ENCODE measurements at places on chromosomes 12 and 14.
A peak's percentile ranks its signal among the peaks of the same experiment; 100 is the strongest.

GRCh38 chr14:101217080-101217463 lies 313.6 kb upstream of the RTL1 start:
- no peak for DNase-seq

DNA sequence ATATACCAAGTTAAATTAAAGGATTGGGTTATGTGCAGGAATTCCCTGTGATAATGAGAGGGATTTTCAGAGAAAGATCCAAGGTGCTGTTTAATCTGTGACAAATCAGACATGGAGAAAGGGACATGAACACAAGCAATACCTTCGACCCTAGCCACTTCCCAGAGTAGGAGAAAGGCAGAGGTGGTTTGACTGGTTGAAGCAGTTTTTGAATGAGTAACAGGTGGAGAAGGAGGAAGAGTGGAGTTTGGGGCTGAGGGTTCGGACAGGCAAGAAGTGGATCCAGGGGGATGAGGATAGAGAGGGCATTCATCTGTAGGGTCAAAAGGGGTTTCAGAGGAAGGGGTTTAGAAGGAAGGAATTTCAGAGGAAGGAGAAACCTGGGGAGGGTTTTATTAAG lies 27.4 kb upstream of the A2M start:
- DNase-seq: no peak

DNA sequence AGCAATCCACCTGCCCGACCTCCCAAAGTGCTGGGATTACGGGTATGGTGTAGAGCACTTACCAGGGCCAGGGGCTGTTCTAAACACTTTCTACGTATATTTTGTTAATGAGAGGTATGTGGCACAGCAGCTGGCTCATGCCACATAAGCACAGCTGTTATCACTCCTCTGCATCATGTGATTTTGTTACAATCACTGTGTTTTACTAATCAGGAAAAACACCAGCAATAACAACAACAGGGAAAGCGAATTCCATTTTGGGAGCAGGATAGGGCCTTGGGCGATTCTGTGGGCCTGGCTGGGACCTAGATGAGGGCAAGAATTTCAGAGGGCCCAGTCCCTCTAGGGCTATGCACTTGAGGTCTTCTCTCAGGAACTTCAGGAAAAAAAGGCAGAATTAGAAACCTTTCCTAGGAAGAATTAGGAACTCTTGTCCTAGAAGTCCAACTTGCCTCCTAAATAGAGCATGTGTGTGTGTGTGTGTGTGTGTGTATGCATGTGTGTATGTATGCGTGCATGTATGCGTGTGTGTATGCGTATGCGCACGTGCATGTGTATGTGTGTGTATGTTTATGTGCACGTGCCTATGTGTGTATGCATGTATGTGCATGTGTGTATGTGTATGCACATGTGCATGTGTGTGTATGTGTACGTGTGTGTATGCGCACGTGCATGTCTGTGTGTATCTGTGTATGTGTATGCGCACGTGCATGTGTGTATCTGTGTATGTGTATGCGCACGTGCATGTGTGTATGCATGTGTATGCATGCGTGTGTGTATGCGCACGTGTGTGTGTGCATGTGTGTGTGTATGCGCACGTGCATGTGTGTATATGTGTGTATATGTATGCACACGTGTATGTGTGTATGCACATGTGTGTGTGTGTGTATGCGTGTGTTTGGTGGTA lies 41.8 kb upstream of the CORO1C start:
- no peak for DNase-seq

GRCh38 chr12:27394676-27395075 lies 51.9 kb upstream of the SMCO2 start:
- no peak for DNase-seq

DNA sequence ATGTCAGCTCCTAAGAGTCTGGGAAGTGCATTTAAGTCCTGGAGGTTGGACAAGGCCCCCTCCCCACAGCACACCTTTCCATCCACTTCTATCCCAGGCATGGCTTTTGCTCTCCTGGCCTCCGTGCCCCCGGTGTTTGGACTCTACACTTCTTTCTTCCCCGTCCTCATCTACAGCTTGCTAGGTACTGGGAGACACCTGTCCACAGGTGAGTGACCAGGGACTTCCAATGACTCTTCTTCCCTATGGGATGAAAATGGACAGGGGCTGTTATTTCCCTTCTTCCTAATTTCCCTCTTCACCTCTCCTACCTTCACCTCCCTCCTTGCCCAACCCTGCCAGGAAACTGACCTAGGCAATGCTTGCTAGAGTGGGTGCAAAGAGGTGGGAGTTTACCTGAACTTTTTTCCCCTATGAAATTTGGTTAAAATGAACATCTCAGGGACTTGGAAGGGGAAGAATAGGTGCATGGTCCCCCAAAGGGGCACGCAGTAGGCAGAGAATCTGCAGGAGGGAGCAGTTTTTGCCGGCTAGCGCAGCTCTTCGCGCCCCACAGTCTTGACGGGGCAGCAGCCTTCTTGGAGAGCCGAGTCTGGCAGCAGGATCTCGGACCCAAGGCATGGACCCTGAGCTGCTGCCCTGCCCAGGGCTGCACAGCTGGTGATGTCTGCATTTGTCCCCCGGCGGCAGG lies 9.2 kb downstream of the ARHGEF25 start:
- DNase-seq: no peak

- no peak for DNase-seq
These were observed 133.8 kb downstream of the BCAT1 start for GRCh38 chr12:24815114-24815423.

- no peak for DNase-seq
These were observed 58.1 kb upstream of the DHRS4 start for GRCh38 chr14:23895480-23895879.

- DNase-seq: no peak
These were observed 605.0 kb downstream of the FSCB start for GRCh38 chr14:43901911-43902673.

- no peak for DNase-seq
These were observed 142.8 kb upstream of the PELI2 start for GRCh38 chr14:55975281-55975910.

DNA sequence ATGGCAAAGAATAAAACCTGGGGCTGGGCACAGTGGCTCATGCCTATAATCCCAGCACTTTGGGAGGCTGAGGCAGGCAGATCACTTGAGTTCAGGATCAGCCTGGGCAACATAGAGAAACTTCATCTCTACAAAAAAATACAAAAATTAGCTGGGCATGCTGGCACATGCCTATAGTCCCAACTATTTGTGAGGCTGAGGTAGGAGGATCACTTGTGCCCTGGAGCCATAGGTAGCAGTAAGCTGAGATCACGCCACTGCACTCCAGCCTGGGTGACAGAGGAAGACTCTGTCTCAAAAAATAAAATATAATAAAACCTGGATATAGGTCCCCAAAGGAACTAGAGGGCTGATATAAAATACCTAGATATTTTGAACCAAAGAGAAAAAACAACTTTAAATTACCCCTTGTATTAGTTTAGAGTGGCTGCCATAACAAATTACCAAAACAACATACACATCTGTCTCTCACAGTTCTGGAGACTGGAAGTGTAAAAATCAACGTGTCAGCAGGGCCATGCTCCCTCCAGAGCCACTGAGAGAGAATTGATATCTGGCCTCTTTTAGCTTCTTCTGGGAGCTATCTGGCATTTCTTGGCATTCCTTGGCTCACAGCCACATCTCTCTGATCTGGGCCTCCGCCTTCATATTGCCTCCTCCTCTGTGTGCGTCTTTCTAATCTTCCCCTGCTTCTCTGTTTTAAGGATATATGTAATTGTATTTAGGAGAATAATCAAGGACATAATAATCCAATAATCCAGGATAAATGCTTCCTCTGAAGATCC lies 47.9 kb upstream of the ATF7IP start:
- DNase-seq: no peak

- DNase-seq: peak; percentile 71
These were observed 672 bp upstream of the ESR2 start for GRCh38 chr14:64294672-64295413.

GRCh38 chr14:69321601-69322330 lies 61.8 kb downstream of the GALNT16 start:
- DNase-seq: no peak

DNA sequence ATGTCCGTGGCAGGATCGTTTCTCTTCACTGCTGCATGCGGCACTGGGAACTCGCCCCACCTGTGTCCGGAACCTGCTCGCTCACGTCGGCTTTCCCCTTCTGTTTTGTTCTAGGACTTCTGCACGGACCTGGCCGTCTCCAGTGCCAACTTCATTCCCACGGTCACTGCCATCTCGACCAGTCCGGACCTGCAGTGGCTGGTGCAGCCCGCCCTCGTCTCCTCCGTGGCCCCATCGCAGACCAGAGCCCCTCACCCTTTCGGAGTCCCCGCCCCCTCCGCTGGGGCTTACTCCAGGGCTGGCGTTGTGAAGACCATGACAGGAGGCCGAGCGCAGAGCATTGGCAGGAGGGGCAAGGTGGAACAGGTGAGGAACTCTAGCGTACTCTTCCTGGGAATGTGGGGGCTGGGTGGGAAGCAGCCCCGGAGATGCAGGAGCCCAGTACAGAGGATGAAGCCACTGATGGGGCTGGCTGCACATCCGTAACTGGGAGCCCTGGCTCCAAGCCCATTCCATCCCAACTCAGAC lies 1.2 kb downstream of the FOS start:
- DNase-seq: no peak

DNA sequence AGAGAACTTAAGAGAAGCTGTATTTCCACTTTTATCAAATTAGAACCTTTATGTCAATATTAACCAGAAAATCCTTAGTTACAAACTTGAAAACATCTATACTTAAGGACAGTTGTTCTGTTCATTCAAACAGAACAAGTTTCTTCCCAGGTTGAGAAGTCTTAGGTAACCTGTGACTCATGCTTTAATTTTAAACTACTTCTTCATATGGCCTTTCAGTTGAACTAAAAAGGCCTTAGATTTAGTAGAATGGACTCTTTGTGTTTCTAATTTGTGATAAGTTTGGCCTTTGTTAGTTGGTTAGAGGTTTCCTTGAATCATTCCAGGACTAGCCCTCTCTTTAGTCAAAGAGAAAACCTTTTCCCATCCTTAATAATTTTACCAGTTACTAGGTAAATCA lies 274.2 kb downstream of the FUT8 start:
- DNase-seq: no peak

DNA sequence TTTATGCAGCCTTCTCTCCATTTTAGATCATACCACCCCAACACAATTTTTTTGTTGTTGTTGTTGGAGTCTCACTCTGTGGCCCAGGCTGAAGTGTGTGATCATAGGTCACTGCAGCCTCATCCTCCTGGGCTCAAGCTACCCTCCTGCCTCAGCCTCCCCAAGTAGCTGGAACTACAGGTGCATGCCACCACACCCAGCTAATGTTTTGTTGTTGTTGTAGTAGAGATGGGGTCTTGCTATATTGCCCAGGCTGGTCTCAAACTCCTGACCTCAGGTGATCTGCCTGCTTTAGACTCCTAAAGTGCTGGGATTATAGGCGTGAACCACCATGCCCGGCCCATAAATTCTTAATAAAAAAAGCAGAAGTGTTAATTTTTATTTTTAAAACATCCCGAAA lies 111.6 kb downstream of the PLXNC1 start:
- no peak for DNase-seq

DNA sequence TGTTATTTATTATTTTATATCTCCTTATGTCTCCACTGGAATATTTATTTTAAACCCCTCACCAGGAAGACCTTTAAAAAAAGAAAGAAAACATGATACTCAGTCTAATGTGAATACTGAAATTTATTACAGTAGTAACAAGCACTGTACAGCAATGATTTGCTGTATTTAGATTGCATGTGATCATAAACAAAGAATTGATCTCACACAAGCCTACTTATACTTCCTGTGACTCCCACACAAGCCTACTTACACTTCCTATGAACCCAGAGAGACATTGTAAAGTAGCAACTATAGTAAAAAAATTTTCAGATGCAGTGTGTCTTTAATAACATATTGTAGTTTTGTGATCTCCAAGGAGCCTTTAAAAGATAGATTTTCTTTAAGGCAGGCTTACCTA lies 142.7 kb upstream of the SYT1 start:
- no peak for DNase-seq

DNA sequence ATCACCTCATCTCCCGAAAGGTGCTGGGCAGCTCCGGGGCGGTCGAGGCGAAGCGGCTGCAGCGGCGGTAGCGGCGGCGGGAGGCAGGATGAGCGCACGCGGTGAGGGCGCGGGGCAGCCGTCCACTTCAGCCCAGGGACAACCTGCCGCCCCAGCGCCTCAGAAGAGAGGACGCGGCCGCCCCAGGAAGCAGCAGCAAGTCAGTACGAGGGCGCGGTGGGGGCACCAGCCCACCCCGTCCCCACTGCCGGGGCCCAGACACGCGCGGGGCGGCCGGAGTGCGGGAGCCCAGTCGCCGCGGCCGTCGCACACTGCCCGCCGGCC lies 862 bp downstream of the HMGA2 start:
- no peak for DNase-seq

DNA sequence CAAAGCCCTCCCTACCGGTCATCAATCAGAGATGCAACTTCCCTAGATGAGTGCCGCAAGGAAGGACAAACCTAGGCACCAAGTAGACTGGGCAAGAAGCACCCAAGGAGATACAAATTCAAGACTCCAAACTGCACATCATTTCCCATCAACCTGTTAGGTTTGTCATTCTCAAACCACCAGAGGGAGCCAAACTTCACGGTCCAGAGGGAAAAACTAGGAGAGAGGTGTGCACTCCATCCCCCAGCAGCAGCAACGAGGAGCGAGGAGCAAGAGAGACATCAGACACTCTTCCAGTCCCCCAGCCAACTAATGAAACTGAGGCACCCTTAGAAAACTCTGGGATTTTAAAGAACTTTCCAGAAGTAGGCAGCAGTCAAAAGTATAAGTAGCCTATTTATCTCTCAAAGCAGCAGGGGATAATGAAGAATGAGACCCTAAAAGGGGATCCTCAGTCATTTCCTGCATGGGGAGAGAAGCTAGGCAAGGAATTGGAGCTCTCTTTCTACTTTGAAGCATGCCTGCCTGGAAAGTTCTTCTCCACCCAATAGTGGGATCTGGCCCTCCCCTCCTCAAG lies 37.0 kb upstream of the NT5DC3 start:
- DNase-seq: peak; percentile 27
